ENCODE measurements at places on chromosomes 3 and 15.

DNA sequence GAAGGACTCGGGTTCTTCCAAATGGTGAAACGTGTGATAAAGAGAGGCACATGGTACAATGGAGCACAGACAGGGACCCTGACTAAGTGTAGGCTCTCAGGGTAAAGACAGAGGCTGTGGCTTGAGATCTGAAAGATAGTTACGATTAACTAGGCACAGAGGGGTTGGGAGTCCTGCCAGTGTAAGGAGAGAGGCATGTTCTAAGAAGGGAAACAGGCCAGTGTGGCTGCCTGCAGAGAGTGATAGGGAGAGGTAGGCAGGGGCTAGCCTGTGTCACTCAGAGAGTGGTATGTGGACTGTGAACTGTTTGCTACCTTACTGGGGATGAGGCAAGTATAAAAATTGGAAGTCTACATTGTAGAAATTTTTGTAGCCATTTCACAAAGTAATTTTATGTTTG, 109.5 kb downstream of the PEX5L start:
- DNase-seq, result no peak

GRCh38 chr15:73035221-73035620, 17.0 kb upstream of the NEO1 start:
- DNase-seq, result no peak

DNA sequence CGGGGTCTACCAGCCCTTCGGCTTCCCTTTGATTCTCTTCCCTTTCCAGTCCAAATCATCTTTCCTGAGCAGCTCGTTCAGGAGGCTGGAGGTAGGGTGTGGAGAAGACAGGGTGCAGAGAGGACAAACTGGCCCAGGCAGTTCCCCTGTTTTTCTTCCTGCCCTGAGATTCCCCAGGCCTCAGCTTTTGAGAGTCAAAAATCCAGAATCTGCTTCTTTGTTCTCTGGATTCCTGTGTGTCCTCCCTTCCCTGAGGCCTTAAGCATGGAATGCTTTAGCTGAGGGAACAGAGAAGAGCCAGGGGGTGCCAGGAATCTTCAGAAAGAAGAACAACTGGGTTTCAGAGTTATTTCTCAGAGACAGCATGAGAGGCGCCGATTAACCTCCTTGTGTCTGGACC, 26.7 kb upstream of the LRTM1 start:
- no peak for DNase-seq

DNA sequence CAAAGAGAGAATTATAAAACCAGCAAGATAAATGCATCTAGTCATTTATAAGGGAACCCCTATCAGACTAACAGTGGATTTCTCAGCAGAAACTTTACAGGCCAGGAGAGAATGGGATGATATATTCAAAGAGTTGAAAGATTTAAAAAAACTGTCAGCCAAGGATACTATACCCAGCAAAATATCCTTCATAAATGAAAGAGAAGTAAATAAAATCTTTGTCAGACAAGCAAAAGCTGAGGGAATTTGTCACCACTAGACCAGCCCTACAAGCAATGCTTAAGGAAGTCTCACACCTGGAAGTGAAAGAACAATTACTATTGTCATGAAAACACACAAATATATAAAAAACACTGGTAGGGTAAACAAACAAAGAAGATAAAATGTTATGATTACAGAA, 113.4 kb upstream of the FAM3D start:
- DNase-seq, result no peak

- DNase-seq, result no peak
Observed at GRCh38 chr3:39327053-39327745, 2.3 kb upstream of the CCR8 start.

DNA sequence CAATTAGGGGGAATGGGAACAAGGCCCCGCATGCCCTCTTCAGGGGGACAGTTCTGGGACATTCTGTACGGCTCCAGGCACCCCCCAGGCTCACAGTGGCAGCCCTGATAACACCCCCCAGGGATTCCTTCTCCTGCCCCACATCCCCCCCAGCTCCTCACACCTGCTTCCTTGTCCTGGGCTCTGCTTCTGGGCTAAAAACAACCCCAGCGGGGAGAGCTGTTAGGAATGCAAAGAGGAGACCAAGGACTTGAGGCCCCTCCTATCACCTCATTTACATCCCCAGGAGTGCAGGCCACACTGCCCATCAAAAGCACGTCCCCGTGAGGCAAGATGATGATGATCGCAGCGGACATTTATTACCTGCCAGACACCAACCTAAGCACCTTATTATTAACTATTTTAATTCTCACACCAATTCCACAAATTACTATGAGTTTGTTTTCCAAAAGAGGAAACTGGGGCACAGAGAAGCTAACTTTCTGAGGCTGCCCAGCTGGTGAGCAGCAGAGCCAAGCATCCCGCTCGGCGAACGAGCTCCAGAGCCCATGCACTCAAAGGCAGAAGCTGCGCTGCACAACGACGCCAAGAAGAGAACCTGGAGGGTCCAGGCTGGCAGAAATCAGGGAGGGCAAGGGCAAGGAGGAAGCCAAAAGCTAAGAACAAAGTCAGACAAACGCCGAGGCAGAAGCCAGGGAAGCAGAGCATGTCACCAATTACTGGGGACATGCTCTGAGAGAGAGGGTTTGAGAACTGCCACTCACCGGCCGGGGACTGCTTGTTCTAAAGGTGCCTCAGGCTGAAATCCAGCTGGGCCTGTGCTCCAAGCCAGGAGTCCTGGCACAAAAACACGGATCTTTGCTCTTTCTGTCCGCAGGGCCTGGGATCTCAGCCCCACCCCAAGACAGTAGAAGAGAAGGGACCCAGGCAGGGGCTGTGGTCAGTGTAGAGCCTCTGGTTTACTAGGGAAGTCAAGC, 76.2 kb upstream of the NSMCE3 start:
- DNase-seq, result no peak

DNA sequence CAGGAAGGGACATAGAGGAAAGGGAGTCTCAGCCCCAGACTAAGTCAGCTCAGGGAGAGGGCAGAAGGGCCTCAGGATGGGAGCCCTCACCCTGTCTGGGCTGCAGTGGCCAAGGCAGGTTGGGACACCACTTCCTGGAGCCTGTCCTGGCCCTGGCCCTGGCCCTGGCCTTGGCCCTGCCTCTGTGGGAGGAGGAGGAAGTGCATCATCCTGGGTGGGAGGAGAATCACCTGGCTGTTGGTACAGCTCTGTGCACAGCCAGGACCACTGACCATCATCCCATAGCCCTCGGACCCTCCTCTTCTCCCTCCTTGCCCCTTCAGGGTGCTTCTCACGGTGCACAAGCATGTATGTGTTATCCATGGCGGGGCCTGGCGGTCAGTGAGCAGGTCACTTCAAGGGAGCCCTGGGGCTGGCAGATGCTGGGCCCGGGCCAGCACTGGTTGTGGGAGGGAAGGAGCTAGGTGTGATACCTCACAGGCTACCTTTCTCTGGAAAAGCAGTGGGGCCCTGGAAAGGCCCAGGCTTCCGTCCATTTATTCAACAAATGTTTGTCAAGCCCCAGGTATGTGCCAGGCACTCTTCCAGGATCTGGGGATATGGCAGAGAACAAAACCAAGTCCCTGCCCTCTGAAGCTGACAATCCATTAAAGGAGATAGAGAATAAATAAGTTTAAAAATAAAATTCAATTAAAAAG, 8.2 kb upstream of the APEH start:
- no peak for DNase-seq

DNA sequence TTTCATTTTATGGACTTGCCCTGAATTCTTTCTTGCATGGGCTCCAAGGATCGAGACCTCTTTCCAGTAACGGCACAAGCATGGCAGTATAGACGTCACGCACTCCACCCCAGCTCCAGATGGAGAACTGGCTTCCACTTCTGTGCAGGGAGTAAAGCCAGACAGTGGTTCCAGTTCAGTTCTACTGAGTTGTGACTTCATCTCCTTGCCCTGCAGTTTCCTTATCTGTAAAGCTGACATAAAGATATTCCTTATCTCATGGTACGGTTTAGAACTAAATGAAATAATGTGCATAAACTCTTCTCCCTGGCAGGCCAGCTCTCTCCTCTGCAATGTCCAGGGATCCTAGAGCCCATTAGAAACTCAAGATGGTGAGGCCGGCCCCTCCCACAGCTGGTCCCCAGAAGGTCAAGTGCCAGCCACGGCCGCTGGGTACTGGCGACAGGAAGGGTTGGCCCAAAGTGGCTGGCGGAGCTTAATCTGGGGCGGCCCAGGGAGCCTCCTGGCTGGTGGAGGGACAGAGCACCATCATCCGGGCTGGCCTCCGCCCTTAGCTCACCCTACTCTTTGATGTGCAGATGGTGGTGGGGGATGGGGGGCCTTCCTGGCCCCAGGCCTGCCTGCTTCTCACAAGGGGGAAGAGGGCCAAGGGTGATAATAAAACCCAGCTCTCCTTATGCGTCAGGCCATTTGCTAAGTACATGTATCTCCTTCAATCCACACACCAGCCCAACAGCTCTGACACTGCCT, 7.2 kb downstream of the MESP2 start:
- DNase-seq, result no peak

DNA sequence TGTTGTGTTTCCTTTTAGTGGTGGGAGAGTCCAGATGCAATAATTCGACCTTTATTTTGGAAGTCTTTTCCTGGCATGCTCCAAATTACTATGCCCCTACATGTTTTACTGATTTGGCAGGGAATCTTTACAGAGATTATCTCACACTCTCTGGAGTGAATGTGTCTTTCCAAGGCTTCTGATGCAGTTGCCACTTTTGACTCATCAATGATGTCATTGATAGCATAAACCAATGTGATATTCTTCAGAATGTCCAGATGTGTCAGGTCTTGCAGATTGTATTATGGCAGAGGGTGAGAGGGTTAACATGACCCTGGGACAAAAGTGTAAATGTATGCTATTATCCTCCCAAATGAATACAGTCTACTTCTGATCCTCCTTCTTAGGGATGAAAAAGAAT, 9.7 kb downstream of the RTP4 start:
- no peak for DNase-seq

GRCh38 chr3:47244531-47245100, 38.0 kb downstream of the KIF9 start:
- no peak for DNase-seq

- DNase-seq, result no peak
Observed at GRCh38 chr15:35736150-35736549, 190.2 kb upstream of the DPH6 start.

GRCh38 chr3:41286305-41286704, 87.0 kb downstream of the CTNNB1 start:
- DNase-seq, result no peak

DNA sequence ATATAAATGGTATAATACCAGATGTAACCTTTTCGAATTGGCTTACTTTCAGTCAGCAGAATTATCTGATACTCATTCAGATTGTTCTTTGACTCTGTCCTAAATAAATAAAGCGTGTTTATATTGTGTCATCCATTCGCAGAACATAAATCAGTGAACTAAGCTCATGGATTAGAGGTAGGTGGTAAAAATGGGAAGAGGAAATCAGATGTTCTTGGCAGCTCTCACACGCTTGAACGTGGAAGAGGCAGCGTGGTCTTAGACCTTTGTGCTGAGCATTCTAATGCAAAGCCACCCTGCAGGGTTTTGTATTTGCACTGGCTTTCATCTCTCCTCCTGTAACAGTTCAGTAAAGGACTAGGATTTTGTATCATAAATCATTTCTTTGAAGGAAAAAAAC, 441.4 kb downstream of the GABRG3 start:
- no peak for DNase-seq

GRCh38 chr15:51600114-51600513, 22.5 kb downstream of the DMXL2 start:
- DNase-seq, result no peak

DNA sequence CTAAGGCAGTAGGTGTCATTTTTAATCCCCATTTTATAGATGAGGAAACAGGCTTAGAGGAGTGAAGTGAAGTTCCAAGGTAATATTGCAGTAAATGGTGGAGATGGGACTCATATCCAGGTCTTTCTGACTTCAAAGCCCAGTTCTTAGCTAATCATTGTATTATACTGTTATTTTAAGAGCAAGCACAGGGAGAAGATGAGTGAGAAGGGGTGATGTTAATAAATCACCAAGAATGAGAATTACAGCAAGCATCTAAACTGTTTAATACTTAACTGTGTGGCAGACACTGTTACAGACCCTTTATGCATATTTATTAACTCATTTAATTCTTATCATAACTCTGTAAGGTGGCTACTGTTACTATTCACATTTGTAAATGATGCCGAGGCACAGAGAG, 61.2 kb downstream of the VPS8 start:
- DNase-seq, result no peak

GRCh38 chr3:10224794-10225665, 23.2 kb upstream of the TATDN2 start:
- DNase-seq, result peak; percentile 96

DNA sequence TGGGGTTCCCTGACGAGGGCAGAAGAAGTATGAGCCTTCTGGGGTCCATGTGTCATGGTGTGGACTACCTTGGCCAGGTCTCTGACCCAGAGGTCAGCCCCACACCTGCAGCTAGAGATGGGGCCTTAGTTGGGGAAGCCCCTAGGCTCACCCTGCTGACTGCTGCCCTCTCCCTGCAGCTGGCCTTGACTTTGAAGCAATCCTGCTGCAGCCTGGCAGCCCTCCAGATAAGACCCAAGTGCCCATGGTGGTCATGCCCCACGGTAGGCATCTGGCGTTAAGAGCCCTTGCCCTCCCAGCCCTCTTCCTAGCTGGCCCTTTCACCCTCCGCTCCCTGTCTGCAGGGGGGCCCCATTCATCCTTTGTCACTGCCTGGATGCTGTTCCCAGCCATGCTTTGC, 7.4 kb downstream of the APEH start:
- no peak for DNase-seq

DNA sequence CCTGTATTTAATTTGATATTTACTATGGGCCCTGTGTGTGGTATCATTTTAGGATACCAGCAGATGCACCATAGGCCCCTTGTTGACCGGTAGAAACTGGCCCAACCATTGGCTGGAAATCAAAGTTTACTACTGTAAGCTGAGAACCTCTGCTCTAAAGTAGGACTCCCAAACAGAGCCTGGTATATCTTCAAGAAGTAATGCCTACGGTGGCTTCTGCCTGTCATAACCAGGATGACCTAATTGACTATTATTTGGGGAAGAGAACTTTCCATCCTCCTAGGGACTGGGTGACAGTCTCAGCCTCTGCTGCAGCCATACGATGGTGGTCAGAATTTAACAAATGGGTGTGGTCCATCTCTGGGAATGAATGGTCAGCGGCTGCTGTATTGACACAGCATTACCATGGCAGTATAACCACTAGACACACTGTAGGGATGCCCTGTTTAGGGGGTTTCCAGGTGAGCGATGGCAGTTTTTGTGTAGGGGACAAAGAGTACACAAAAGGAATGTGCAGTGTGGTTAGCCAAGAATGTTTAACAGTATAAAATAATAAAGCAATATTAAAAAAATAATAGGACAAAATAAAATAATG, 37.3 kb downstream of the RARB start:
- DNase-seq, result no peak

- DNase-seq, result no peak
Observed at GRCh38 chr3:188729422-188729821, 442.3 kb upstream of the TPRG1 start.
